Naive B cell (primary cell): ENCODE measurements at places on chromosomes 5 and 9. TPM values are rescaled to one million over a fixed set of nuclear protein-coding genes. Genes with fewer than 3 reads are reported as not detected.

Gene ACOT12
- not detected for polyA plus RNA-seq

Gene LCN1
- not detected for polyA plus RNA-seq

Gene TARS1
- polyA plus RNA-seq, result 41.9 TPM

Gene CD72
- polyA plus RNA-seq, result 418 TPM

Gene AHRR
- polyA plus RNA-seq, result not detected

Gene SPATA31C1
- not detected for polyA plus RNA-seq

Gene FCN2
- polyA plus RNA-seq, result not detected

Gene PITX1
- not detected for polyA plus RNA-seq

Gene SUSD3
- polyA plus RNA-seq, result 46.4 TPM

- DNase-seq, result no peak
Measured at GRCh38 chr5:52964138-52964537, 25.0 kb upstream of the ITGA2 start.

DNA sequence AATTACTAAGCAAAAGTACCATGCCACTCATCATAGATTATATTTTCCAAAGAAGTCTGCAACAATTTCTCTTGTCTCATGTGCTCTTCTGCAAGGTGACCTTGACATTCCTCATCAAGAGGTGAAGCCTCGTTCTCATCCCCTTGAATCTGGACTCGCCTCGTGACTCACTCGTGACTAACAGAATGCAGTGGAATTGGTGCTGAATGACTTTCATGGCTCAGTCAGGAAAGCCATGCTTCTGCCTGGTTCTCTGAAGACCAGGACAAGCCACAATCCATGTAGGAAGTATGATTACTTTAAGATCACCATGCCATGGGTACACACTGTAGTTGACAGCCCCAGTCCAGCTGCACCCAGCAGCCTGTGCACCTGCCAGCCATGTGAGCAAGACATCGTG, 335.8 kb downstream of the GADD45G start:
- no peak for DNase-seq

GRCh38 chr9:98132158-98132557, 13.1 kb upstream of the TRIM14 start:
- DNase-seq, result no peak

DNA sequence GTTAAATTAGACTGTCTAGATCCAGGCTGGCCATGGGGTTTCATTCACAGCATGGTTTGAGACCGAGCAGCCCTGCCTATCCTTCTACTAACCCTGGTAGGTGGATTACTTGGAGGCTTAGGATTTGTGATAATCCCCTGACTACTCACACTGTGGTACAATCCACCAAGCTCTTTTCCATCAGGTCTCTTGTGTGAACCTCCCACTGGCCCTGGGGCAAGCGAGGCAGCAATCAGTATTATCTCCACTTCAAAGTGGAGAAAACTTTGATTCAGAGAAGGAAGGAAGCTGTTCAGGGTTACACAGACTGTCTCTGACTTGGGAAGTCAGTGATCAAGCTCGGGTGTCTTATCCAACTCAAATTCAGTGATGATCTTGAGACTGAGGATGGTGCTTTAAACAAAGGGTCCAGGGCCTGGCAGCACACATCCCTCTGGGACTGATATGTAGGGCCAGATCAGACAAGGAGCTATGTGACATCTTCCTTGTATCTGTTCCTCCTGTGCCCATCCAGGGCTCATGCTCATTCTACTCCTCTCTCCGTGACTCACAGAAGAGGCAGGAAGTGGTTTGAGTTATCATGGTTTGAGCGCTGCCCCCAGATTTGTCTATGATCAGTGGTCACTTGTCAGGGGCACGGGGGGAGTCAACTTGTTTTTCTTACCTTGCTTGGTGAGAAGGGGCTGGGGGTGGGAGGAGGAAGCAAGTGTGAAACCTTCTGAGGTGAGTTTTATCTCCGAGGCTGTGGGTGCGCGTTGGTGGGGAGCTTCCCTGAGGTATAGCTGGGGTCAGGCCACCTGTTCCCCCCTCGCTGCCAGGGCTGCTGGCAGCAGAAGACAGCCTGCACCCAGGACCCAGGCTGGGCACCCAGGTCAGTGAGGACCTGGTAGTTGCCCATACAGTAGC, 48.6 kb downstream of the RGS3 start:
- no peak for DNase-seq

GRCh38 chr5:134207696-134208095, 18.2 kb downstream of the PPP2CA start:
- DNase-seq, result no peak

- DNase-seq, result no peak
Measured at GRCh38 chr9:91346644-91347043, 15.1 kb downstream of the AUH start.

DNA sequence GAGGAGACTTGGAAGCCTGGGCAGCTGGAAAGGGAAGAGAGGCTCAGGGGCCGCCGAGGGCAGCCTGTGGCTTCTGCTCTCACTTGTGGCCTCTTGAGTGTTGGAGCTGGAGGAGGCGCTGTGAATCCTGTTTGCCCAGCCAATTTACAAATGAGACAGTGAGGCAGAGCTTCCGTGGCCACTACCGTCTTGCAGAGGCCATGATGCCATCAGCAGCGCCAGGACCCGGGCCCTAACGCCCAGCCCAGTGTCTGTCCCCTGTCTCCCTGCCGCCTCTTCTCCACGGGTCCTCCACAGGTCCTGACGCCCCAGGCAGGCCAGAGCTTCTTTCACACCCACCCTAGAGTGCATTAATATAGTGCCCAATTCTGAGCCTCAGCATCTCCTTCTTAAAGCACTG, 172.8 kb downstream of the GOLPH3 start:
- DNase-seq, result no peak

GRCh38 chr9:108078811-108079210, 589.2 kb upstream of the KLF4 start:
- no peak for DNase-seq

- no peak for DNase-seq
Measured at GRCh38 chr5:43150075-43150474, 29.4 kb downstream of the ZNF131 start.

DNA sequence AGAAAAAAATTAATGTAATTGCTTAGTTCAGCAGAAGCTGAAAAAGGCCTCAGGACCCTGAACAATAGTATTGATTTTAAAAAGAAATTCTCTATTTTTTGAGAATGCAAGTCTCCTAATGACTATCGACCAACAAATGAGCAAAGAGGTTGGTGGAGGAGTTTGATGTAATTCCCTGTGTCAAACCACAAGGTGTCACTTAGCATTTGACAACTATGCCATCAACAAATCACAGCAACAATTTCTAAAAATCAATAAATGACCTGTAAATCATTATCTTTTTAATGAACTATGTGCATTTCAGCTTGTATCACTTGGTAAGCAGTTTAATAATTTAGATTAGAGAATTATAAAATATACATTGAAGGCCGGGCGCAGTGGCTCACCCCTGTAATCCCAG, 133.7 kb downstream of the PRELID2 start:
- no peak for DNase-seq

DNA sequence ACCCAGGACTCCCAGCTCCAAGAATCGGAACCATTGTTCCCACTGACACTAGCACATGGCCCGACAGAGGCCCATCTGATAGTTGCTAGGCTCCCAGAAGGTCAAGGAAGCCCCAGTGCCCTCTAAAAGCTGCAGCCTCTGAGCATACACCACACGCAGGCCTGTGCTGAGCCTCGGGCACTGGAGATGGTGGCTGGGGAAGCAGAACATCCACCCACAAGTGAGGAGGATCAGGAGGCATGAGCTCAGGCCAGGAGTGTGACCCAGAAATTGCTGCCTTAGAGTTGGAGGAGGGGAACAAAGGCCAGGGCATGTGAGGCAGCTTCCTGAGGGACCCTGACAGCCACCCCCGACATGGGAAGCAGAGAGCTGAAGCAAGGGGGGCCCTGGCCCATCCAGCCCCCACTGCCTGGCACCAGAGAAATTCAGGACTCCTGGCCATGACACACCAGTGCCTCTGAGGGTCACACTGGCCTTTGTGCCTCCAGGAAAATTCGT, 21.4 kb downstream of the IPPK start:
- no peak for DNase-seq

- no peak for DNase-seq
Measured at GRCh38 chr9:129102791-129103594, 7.6 kb downstream of the CRAT start.

DNA sequence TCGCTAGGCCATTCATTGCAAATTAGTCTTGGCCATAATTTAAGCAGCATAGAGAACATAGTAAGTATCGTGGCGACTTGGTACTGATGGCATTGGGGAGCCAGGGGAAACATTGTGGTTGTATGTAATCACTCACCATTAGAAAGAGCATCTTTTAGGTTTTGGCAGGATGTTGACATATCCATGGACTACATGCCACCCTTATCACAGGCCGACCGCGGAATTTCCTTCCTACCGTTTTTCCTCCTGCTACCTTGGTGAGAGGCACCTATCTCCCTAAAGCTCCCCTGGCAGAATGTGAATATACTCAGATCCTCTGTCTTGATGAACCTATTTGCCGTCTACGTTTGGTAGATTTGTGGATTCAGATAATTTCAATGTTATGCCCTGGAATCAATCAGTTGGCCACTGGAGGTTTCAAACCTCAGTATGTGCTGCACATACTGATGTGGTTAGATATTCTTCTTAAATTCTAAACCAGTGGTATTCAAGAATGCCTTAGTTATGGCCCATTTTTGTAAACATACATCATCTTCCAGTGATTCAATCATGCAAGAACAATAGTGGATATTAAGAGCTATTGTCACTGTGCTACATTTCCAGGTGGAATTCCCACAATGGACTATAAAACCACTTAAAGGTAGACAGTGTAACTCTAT, 271.0 kb upstream of the HAPLN1 start:
- DNase-seq, result no peak

- DNase-seq, result no peak
Measured at GRCh38 chr5:98656125-98656795, 117.2 kb upstream of the RGMB start.

DNA sequence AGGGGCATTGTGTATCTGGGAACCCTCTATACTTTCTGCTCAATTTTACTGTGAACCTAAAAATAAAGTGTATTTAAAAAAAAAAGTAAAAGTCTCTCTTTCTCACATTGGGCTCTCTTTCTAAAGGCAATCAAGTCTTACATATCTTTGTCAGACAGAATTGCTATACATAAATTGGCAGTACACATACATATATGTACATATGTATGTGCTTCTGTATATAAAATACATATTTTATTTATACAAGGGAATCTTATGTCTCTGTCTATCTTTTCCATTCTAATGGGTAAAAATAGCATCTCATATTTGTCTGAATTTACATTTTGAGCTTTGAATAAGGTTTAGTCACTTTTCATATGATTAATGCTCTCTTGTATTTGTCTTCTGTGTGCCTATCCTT, 348.8 kb downstream of the SPATA31D1 start:
- no peak for DNase-seq

GRCh38 chr9:131997779-131998178, 81.9 kb downstream of the MED27 start:
- DNase-seq, result no peak

DNA sequence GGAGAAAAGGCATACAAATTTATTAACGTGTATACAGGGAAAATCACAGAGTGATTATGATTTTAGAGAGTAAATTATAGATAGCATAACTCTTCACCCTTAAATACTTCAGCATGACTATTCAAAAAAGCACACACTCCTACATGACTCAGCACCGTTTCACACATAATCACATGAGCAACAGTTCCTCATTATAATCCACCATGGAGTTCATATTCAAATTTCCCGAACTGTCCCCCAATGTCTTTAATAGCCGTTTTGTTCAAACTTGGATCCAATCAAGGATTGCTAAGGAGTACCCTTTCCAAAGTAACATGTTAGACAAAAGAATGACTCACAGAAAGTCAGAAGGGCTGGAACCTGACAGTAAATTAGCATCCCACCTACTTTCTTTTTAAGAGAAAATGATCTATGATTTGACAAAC, 32.1 kb downstream of the RAPGEF1 start:
- DNase-seq, result no peak
